CD8-positive, alpha-beta memory T cell (primary cell): ENCODE measurements at places on chromosomes 11 and 22. TPM values are rescaled to one million over a fixed set of nuclear protein-coding genes. Genes with fewer than 3 reads are reported as not detected.
A peak's percentile ranks its signal among the peaks of the same experiment; 100 is the strongest.

DNA sequence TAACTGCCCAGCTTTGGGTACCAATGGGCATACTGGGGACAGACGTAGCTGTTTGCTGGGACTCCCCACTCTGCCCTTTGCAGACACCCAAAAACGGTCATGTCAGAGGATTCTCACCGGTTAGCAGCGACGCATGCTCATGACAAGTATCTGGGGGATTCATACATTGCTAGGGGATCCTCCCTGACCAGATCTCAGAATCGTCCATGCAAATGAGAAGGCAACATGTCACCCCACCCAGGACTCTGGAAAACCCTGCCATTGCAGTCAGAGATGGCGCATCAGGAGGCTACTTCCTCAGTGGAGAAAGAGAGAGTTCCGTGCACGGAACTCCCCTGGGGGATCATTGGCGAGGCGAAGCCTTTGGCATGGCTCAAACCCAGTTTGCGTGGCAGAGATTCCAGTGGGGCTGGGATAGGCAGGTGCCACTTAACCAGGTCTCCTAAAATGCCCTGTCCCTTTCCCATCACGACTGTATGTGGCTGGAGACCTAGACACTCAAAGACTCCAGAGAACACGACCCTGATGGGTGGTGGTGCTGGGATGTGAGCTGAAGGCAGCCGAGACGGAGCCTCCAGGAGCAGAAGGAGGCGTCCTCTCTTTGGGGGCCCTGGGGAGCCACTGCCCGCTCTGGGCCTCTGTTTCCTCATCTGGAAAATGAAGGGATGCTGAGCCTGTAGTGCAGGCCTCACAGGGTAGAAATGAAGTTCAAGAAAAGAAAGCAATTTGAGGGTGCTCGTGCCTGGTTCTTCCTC is 4.9 kb downstream of the RGL4 start:
- DNase-seq, result no peak

Gene MUC2
- total RNA-seq, result not detected

Gene OR9G1
- not detected for total RNA-seq

DNA sequence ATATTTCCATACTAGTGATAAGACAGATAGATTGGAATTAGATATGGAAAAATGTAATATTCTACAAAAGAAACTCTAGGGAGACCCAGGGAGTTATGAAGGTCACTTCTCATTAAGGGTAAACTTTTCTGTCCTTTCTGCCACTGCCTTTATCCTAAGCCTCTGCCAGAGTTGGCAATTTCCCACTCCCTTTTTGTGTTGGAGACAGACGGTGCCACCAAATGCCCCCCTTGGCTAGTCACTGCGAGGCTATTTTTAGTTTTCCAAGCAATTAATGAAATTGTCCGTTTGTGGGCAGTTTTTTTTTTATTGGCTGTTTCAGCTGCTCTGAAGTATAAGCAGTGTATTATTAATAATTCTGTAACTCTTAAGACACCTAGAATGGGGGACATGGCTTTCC is 67.6 kb upstream of the TENM4 start:
- no peak for DNase-seq

DNA sequence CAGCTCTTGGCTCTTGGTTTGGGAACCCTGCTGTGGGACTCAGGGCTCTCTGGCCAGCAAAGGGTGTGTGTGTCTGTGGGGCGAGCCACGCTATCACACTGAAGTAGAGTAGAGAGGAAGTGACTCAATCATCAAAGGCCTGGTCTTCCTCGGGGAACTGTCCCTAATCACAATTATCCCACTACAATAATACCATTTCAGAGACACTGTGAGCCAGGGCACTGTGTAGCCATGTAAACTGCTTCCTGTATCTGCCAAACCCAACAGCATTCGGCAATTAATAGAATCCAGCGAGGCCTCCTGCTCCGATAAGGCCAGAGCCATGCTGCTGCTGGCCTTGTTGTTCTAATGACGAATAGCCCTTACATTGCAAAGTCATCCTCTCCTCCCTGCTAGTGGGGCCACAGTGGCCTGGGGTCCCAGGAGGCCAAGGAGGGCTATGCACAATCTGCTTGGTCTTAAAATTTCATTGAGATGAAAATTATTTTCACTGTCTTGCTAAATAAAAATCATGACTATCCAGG is 49.8 kb upstream of the LMO2 start:
- DNase-seq, result no peak

- DNase-seq, result no peak
Measured at GRCh38 chr11:122709039-122709760, 53.7 kb downstream of the UBASH3B start.

DNA sequence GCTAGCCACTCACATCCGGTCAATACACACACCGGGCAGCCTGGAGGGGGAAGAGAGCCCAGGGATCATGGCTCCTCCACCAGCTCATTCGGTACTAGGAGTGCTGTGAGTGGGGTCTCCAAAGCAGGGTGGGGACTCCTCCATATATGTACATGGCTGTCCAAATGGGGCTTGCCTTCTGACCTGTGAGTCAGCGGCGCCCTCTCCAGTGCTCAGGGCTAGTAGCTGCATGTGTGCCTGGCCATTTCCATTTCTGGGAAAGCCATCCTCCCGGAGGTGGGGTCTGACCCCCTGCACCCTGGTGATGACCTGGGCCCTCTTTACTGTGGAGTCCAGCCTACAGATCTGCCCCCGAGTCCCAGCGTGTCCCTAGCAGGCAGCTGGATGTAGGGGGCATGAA is 181.9 kb downstream of the CEP164 start:
- DNase-seq, result no peak

DNA sequence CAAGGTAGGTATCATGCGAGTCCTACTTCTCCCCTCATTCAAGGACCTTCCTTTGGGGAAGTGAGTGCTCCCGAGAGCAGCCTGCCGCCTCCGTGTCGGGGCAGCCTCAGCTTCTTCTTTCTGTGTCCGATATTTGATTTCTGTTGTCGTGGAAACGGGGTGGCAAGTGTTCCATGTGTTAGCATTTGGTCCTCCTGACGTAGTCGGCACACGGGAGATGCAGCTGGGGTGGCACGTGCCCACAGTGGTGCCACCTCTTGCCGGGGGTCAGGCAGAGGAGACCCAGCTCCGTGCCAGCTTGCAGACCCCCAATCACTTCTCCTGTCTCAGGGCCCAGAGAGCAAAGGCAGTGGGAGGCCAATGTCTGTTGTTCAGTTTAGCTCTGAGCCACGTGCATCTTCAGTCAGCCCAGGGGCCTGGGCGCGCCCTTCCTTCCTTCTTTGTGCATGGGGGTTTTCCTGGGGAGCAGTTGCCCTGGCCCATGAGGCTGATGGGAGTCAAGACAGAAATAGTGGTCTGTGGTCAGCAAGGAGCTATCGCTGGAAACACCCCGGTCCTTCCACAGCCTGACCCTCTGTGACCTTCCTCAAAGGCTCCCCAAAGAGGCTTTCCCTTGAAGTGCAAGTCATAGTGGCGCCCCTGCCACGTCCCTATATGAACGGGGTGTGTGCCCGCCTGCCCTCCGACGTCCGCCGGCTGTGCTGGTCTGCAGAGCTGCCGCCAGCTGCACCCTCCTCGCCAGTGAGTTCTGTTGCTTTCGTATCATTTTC is 44.5 kb downstream of the PARVB start:
- DNase-seq, result no peak

DNA sequence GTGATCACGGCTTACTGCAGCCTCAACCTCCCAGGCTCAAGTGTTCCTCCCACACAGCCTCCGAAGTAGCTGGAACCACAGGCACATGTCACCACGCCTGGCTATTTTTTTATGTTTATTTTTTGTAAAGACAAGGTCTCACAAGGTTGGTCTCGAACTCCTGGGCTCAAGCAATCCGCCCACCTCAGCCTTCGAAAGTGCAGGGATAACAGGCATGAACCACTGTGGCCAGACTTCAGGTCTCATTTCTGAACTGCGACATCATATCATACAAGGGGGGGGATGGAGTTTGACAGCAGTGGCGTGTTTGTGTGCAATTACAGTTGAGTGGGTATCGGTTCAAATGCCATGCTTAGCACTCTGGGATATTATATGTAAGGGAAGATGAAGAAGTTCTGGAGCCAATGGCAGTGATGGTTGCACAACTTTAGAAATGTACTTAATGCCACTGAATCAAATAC is 6.9 kb downstream of the NAALADL1 start:
- no peak for DNase-seq

DNA sequence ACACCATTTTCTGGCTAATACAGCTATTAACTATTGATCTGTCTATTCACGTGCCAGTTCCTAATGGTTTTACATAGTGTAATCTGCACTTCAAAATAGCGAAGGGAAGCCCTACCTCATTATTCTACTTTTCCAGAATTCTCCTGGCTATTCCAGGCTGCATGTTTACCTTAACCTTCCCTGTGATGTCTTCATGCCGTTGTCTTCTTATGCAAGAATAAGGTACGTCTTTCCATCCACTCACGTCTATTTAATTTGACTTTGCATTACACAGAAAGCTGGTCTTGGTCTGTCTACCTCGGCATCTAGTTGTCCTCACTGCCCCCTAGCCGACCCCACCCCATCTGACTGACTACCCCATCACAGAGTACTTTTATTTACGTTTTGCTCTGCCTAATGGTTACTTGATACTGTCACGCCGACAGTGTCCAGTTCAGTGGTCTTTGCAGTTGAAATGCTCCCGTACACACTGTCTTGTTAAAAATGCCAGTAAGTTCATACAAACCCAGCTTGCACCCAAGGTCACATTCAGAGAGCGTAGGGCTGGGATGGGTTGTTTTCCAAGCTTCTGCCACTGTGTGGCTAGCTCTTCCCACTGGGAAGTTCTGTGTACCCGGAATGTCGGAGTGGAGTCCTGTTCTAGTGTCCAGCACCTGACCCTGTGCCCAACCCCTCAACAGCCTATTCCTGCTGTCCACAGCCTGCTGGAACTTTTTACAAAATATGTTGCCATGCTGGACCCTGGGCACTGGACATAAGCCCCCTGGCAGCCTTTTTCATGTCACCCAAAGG is 15.0 kb downstream of the NEAT1 start:
- peak; percentile 37 for DNase-seq

- peak; percentile 51 for DNase-seq
Measured at GRCh38 chr11:19557720-19558140, 154.9 kb upstream of the NAV2 start.

DNA sequence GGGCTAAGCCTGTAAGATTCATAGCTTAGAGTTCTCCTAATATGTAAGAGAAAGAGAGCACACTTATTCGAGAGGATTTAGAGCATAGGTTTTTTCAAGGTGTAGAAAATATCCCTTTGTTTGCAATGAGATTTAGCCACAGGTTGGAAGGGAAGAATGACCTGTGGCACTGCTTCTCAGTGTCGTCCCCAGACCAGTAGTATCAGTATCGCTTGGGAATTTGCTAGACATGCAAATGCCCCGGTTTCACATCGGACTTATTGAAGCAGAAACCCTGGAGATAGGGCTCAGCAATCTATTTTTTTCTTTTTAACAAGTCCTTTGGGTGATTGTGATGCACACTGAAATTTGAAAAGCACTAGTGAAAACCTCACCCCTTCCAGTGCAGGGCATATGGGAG is 362.6 kb upstream of the C11orf87 start:
- DNase-seq, result no peak

- no peak for DNase-seq
Measured at GRCh38 chr11:62689421-62690183, at the start of gene LRRN4CL. Gene LRRN4CL, minus strand, starts transcription at chr11:62689530. Its CDS starts 1,022 bp downstream, at chr11:62688508.

Gene OR2AT4
- not detected for total RNA-seq

DNA sequence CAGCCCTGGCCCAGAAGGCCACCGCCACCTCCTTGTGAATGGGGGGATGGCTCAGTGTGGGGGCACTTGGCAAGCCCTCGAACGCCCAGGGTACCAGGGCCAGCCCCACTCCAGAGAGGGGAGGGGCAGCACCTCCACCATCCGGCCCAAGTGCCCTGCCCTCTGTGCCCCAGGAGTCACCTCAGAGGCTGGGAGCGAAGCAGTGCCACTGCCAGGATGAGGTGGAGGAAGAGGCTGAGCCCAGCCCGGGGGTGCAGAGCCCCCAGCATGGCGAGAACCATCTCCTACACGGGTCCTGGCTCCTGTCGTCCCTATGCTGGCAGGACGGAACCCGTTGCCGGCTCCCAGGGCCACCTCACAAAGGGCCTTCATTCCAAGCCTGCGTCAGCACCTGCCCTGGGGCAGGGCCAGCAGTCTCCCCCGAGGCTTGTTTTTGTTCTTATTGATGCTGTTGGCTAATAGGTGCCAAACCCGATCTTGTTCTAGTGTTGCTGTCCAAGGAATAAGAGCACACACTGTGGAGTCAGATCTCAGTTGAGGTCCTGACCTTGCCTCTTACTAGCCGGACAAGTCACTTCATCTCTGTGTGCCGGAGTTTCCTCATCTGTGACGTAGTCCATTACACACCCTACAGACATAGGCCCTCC is at the start of gene FREY1:
Gene FREY1 (minus strand): TSS at position 307 of the 647 bp plus-strand sequence. CDS start 26 bp downstream, at position 281.
- no peak for DNase-seq

- DNase-seq, result no peak
Measured at GRCh38 chr22:48180631-48181030, 1418.2 kb downstream of the TBC1D22A start.

DNA sequence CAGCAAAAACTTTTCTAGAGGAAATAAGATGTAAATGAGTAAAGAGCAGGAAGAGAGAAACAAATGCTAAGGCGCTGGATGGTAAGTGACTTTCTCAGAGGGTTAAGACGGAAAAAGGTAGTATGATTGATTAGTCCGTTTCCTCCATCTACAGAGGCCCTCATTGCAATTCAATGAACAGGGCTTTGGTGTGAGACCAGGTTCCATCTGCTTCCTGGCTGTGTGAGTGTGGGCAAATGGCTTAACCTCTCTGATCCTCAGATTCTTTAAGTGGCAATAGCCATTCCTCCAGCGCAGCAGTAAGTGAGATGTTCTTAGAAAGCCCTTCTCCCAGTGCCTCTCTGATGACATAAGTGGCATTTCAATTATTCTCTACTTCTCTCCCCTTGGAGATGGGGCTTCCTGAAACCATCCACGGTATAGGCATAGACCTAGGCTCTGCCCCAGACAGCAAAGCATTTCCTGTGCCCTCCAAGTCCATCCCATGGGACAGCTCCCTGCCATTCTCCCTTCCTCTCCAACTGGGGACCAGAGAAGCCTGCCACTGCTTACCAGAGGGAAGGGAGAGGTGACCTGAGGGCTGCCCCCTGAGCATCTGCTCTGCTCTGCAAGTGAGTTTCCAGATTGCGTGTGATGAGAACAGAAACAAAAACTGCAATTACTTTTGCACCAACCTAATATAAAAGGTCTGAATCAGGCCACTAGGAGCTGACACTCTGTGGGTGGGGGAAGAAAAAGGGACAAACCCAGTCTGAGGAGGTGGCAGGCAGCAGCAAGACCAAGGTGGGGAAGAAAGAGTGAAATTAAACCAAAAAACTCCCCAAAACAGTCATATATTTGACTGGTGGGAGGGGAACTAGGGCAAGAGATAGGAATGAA is 12.7 kb upstream of the CD44 start:
- no peak for DNase-seq

GRCh38 chr22:41898645-41899044 is 16.2 kb downstream of the SHISA8 start:
- DNase-seq, result no peak

Gene GUCY1A2
- total RNA-seq, result not detected

- no peak for DNase-seq
Measured at GRCh38 chr11:108588287-108588686, 5.3 kb downstream of the EXPH5 start.
